HL-60 (cell line): ENCODE measurements at places on chromosomes 11 and 22.
A peak's percentile ranks its signal among the peaks of the same experiment; 100 is the strongest.

GRCh38 chr22:26715392-26715936, 58.1 kb downstream of the MIAT start:
- DNase-seq: no peak

GRCh38 chr22:19121631-19122142, 525 bp downstream of the DGCR2 start:
- peak; percentile 47 for DNase-seq

DNA sequence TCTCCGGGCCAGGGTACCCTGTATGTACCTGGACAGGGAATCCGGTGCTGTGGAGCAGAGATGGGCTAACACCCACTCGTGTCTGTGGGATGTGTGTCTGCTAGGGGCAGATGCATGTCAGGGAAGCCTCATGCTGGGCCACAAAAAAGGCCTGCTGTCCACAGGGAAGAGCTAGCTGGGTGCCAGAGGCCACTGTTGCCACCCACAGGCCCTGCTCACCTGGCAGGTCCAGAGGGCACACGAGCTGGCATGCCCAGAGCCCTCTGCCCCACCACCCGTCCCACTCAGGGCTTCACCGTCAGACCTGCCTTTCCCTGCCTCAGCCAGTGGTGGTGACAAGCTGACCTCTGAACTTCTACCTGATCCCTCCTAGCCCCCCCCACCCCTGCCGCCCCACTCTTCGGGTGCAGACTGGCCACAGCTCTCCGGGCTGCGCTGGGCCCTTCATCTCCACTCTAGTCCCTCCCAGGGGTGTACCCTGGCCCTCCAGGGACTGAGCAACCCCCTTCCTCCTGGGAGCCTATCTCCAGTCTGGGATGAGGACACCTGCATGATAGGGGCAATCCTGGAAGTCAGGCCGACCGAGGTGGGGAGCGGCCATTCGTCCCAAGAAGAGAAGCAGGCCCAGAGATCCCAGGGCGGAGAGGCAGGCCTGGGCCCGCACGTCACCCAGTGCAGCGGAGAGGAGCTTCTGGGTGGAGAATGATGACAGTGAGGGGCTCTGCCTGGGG, 1.4 kb downstream of the SLC25A22 start:
- no peak for DNase-seq

- DNase-seq: no peak
Measured at GRCh38 chr11:68457898-68458249, 2.7 kb upstream of the PPP6R3 start.

- no peak for DNase-seq
Measured at GRCh38 chr11:46672381-46672839, 28.0 kb downstream of the ARHGAP1 start.

- no peak for DNase-seq
Measured at GRCh38 chr11:16086229-16086819, 270.0 kb downstream of the SOX6 start.

DNA sequence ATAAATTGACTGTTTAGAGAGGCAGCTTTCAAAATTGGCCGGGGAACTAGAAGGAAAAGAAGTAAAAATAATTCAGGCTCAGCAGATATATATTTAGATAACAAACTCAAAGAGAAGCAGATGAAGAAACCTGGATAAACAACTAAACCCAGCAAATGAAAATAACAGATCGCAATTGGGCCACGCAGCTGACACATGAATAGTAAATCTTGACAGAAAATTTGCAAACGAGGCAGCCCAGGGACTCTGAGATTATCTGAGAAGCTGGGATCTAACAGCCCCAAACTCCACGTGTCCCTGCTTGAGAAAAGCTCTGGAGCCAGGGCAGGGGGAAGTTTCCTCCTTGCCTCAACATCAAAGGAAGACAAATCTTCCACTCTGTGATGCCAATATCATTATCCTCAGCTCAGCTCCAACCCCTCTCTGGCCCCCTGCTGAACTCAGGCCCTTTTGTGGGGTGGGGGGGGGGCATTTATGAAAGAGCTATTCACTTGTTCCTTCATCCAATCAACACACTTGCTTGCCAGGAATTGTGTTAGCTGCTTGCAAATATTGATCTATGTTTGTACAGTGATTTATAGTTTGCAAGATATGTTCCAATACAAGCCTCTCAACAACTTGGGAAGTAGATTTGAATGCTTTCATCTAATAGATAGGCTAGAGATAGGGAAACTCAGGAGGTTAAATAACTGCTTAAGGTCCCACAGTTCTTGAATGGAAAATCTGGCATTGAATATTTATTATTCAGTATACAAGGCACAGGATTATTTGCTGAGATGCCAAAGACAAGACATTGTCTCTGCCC, 72.5 kb upstream of the C11orf87 start:
- no peak for DNase-seq

DNA sequence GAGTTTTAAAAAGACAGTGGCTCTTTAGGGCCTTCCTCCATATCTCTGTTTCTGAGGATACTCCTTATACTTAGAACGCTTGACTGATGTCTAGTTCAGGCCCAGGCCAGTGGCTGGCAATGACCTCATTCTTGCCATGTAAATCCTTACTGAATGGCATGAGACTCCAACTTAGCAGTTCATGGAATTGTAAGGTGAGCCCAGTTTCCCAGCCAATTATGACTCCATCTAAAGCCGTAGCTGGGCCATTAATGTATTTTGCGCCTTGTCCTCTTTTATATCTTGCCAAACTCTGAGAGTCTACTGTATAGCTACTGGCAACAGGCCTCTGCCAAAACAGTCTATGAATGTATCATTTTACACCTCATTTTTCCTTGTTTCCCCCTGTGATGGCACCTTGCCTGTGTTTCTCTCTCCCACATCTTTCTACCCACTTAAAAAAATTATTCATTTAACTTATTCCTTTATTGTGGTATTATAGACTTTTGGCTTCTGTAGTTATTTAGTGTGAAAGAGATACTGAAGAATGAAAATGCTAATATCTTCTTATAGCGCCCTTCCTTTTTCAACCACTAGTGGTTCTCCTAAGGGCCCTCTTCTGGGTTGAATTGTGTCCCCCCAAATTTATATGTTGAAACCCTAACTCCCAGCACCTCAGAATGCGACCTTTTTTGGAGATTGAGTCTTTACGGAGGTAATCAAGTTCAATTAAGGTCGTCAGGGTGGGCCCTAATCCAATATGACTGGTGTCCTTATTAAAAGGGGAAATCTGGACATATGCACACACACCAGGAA, 67.4 kb downstream of the ZNRF3 start:
- DNase-seq: no peak

DNA sequence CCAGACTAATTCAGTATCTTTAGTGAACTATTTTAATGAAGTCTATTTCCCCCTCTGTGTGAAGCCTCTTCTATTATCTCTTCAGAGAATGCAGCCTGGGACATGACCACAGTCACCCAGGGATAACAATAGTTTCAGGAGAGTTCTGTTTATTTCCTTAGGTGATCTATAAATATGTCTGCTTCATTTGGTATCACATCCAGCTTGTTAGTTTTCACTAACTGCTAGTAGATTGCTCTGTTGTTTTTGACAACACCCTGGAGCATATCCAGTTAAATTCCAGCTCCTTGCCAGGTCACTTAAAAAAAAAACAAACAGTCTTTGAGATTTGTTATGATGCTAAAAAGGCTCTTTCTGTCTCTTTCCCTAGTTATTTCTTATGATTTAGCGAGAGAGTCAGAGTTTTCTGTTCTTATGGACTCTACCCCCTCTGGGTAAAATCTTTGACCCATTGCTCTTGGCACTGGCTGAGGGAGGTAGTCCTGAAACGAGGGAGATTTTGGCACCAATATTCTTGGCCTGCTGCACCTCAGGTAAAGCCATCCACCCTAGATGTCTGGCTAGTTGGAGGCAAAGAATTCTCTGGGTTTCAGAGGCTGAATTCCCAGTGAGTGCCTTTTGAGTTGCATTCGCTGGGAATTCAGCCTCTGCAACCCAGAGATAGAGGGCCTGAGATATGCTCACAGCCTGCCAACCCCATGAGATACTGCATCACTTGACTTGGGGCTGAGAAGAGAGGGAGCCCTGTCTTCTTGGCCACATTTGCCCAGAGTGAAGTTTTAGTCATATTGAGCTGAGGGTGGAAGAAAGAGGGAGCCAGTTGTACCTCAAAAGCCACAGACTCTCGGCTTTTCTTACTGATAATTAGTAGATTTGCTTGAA, 159.1 kb downstream of the PGR start:
- no peak for DNase-seq

DNA sequence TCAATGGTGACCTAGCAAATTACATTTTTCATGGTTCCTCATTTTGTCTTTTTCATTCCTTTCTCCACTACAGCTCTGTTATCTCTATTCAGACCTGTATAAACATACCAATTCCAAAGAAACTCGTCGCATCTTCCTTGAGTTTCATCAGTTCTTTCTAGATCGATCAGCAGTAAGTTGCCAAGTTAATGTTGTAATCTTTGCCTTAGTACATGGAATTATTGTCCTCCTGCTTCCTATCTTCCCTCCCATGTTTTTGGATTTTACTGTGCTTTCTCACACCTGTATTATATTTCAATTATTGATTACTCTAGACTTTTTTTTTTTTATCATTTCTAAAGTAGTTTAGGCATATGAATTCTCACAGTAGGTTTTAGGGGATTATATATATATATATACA, 69.5 kb upstream of the GRIK4 start:
- DNase-seq: no peak

DNA sequence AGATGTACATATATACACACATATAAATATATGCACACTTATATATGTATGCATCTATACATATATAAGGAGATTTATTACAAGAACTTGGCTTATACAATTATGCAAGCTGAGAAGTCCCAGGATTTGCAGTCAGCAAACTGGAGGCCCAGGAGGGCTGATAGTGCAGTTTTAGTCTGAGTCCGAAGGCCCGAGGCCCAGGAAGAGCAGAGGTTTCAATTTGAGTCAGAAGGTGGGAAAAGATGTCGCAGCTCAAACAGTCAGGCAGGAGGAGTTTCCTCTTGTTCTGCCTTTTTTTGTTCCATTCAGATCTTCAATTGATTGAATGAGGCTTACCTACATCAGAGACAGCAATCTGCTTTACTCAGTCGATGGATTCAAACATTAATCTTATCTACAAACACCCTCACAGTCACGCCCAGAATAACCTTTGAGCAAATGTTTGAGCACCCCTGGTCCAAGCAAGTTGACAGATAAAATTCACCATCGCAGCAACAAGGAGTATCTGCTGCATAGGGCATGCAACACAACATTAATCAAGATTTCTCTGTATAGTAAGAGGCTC, 4.0 kb upstream of the SGSM1 start:
- no peak for DNase-seq

- no peak for DNase-seq
Measured at GRCh38 chr11:86292912-86293616, 9.0 kb upstream of the HIKESHI start.

DNA sequence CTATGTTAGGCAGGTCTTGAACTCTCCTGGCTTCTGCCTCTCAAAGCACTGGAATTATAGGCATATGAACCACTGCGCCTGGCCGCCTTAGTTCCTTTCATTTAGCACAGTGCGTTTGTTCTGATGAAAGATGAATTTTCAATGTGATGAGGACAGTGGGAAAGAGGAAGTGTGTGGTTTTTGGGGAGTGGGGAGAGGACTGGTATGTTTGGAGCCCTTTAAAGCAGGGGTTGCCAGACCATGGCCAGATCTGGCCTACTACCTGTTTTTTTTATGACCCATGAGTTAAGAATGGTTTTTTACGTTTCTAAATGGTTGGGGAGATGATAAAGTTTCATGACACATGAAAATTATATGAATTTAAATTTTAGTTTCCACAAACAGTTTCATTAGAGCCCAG, 12.5 kb downstream of the ATXN10 start:
- no peak for DNase-seq

- DNase-seq: no peak
Measured at GRCh38 chr11:129223701-129224149, 31.6 kb upstream of the ARHGAP32 start.

GRCh38 chr11:11072067-11072466, 214.2 kb upstream of the ZBED5 start:
- no peak for DNase-seq

GRCh38 chr22:19824926-19825339, 29.7 kb downstream of the GNB1L start:
- DNase-seq: no peak

DNA sequence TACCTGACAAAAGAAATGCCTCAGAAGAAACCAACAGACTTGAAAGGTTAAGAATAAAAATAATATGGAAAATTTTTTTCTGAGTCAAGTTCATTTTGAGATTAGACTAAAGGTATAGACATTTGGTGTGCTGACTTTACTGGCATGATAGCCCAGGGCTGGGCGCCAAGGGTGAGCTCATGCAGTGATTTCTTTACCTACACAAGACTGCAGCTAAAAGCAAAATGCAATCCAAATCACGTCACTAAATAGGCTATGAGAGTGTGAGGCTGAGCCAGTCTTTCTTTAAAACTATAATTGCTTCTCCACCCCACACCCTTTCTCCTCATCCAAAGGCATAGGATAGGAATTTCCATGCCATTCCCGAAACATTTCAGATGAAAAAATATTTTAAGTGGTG, 196.5 kb downstream of the FAM76B start:
- DNase-seq: no peak

DNA sequence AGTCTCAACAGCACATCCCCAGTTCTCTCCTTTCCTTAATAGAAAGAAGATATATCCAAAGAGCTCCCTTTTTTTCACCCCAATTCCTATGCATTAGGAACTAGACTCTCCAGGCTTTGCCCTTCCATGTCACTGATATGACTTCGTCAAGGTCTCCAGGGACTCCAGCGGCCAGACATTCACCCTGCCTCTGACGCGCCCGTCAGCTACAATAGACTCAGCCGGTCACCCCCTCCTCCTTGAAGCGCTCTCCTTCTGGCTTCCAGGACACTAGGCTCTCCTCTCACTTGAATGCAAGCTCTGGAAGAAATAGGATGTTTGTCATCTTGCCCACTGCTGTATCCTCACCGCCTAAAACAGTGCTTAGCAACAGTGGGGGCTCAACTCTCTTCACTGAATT, 14.9 kb upstream of the ELFN2 start:
- DNase-seq: no peak

GRCh38 chr11:14237444-14237961, 121.5 kb downstream of the RRAS2 start:
- DNase-seq: peak; percentile 15

DNA sequence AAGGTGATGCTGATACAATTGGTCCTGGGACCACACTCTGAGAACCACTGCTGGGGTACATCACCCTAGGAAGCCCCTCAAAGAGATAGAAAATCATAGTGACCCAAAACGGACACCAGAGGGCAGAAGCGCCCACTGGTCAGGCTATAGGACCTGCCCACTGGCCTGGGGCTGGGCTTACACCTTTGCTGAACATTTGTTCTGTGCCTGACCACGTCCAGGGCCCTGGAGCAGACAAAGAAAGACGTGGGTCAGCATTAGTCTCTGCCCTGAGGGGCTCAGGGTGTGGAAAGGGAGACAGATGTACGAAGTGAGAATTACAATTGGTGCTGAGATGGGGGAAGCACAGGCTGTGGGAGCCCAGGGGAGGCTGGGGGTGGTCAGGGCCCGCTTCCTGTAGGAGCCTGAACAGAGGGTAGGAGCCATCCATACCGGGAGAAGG, 14.4 kb upstream of the SERPINH1 start:
- no peak for DNase-seq

- no peak for DNase-seq
Measured at GRCh38 chr11:66183494-66184048, 84.9 kb upstream of the RAB1B start.

- DNase-seq: no peak
Measured at GRCh38 chr22:19641254-19641982, 72.9 kb upstream of the SEPTIN5 start.
